Lower lobe of right lung (tissue), 2 donors: ENCODE measurements at places on chromosomes 5 and 9. TPM values are rescaled to one million over a fixed set of nuclear protein-coding genes. Genes with fewer than 3 reads are reported as not detected.
A peak's percentile ranks its signal among the peaks of the same experiment; 100 is the strongest.

DNA sequence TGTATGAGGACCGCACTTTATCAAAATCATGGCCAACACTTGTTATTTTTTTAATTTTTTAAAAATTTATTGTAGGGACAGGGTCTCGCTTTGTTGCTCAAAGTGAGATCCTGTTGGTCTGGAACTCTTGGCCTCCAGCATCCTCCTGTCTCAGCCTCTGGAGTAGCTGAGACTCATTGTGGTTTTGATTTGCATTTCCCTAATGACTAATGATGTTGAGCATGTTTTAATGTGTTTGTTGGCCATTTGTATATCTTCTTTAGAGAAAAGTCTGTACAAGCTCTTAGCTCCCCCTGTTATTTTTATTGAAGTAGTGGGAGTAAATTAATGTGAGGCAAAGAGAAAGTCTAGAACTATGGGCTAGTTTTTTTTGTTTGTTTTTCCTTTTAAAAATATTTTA, 1.6 kb upstream of the RPS6 start:
- no peak for DNase-seq
- H3K4me1 ChIP-seq: peaks cover 28% of the 10 kb centered on the region
- H3K4me3 ChIP-seq: no peak overlapping the region
- no peaks in the 10 kb centered on the region for H3K27me3 ChIP-seq
- H3K27ac ChIP-seq: no peak overlapping the region

DNA sequence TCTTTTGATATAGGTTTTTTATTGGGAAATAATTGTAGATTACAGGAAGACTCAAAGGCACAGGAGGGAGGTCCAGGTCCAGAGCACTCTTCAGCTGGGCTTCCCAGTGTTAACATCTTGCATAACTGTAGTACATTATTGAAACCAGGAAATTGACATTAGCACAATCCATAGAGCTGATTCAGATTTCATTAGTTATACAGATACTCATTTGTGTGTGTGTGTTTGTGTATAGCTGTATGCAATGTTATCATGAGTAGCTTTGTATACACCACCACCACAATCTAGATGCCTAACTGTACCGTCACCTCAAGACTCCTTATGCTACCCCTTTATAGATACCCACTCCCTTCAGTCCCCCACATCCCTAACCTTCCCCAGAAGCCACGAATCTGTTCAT, 47.9 kb downstream of the SLC36A1 start:
- no peak for DNase-seq
- H3K4me1 ChIP-seq: peaks cover 1% of the 10 kb centered on the region
- no peaks in the 10 kb centered on the region for H3K36me3 ChIP-seq

DNA sequence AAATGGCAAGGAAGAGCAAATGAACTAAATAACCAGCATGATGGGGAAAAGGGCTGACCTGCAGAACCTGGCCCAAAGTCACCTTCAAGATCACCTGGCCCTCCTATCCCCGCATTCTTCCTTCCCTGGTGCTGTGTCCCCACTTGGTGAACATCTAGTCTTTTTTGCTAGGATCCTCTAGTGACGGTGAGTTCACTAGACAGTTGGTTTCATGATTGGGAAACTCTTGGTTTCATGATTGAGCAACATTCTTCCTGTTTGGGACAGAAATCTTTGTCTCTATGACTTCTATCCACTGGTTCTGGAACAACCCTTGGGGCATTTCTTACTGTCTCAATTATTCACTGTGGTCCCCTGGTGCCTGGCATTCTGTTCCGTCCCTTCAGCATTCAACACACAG, 50.2 kb upstream of the DAB2IP start:
- peaks cover 33% of the 10 kb centered on the region for H3K4me1 ChIP-seq
- no peak overlapping the region for H3K27ac ChIP-seq
- H3K36me3 ChIP-seq: no peaks in the 10 kb centered on the region
- DNase-seq: no peak

- H3K36me3 ChIP-seq: no peaks in the 10 kb centered on the region
- no peak for DNase-seq
- peaks cover 78% of the 10 kb centered on the region for H3K4me1 ChIP-seq
- H3K4me3 ChIP-seq: peak overlapping the region; percentile 9
- H3K27ac ChIP-seq: peak overlapping the region; percentile 59
- no peaks in the 10 kb centered on the region for H3K27me3 ChIP-seq
These were observed 90.4 kb downstream of the ZNF608 start for GRCh38 chr5:124655921-124656511.

GRCh38 chr5:116084287-116084691, 536 bp upstream of the COMMD10 start:
- H3K27me3 ChIP-seq: no peaks in the 10 kb centered on the region
- DNase-seq: no peak
- no peaks in the 10 kb centered on the region for H3K36me3 ChIP-seq
- peaks cover 17% of the 10 kb centered on the region for H3K4me1 ChIP-seq
- peak overlapping the region; percentile 95 for H3K27ac ChIP-seq

GRCh38 chr5:91383956-91384300, 811 bp upstream of the ARRDC3 start:
- peak overlapping the region; percentile 62 for H3K4me3 ChIP-seq
- H3K4me1 ChIP-seq: peaks cover 10% of the 10 kb centered on the region
- no peaks in the 10 kb centered on the region for H3K27me3 ChIP-seq
- H3K36me3 ChIP-seq: no peaks in the 10 kb centered on the region
- H3K27ac ChIP-seq: peak overlapping the region; percentile 96

DNA sequence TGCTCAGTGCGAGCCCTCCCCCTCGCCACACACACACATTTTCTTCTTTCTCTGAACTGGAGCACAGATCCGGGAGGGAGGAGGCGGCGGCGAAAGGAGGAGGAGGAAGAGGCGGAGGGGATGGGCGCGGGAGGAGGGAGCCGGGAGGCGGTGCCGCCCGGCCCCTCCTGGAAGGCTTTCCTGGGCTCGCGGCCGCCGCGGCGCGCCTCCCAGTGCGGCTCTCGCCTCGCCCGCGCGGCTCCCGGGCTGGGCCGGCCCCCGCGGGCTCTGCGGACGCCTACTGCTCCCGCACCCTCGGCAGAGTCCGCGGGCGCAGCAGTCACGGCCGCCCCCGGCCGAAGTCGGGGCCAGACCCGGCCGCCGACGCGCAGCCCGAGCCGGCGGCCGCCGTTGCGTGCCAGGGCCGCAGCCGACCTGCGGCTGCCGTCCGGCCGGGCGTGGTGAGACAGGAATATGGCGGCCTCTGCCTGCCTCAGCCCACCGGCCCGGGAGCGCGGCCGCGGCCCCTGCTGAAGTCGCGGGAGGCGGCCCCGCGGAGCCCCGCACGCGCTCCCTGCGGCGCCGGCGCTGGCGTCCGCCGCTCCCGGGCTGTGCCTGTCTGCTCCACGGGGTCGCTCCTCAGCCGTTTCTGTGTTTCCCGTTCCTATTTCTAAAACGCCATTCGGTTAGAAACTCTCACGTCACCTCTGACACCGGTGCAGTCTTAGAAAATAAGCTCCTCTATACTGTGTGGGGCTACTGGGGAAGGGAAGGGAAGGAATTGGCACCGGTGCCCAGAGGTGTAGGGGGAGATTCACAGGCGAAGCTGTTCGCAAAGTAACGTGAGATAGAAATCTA, 500 bp upstream of the GNAQ start:
- DNase-seq: peak; percentile 95
- peak overlapping the region; percentile 94 for H3K27ac ChIP-seq
- H3K36me3 ChIP-seq: no peaks in the 10 kb centered on the region
- peaks cover 51% of the 10 kb centered on the region for H3K4me1 ChIP-seq

DNA sequence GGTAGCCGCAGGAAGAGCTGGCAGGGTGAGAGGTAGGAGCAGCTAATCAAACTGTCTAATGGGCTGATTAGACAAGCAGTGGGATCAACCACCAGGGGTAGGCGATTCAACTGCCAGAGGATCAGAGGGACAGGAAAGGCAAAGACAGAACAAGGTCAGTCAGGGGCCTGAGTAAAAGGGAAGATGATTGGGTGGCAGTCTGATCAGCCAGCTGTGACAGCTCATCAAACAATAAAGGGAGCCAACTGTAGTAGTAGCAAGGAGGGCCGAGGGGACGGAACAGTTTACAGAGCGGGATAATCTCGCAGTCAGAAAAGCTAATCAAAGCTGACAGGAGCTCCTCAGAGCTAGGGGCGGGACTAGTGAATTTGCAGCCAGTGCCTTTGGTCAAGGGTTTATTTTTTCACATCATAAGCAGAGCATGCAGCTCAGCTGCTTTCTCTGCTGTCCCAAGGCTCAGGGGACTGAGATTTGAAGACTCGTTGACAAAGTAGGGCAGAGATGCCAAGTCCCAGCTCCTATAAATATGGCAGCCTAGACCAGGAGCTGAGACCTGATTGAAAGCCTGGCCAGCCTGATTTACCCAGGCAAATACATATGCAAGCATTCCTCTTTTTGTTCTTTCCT, 418.2 kb downstream of the GABRG2 start:
- H3K4me1 ChIP-seq: no peaks in the 10 kb centered on the region
- H3K27me3 ChIP-seq: no peaks in the 10 kb centered on the region
- DNase-seq: no peak
- H3K36me3 ChIP-seq: no peaks in the 10 kb centered on the region
- H3K4me3 ChIP-seq: no peak overlapping the region

DNA sequence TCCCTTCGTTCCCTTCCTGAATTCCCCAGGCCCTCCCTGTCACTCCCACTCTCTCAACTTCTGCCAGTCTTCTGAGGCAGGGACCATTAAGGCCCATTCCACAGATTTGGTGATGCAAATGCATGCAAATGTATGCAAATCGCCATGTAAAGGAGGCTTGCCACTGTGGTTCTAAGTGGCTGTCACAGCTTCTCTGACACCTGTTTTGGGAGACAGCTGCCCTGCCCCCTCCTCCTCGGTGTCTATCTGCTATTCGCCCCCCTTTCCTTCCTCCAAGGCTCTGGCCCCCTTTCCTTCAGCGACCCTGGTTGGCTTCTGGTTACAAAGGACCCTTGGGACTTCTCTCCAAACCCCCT, 10.5 kb upstream of the ARAP3 start:
- DNase-seq: no peak
- no peaks in the 10 kb centered on the region for H3K27me3 ChIP-seq
- H3K4me3 ChIP-seq: peak overlapping the region; percentile 35
- H3K4me1 ChIP-seq: peaks cover 11% of the 10 kb centered on the region

GRCh38 chr9:29969856-29970647, 2396.8 kb upstream of the C9orf72 start:
- H3K4me1 ChIP-seq: no peaks in the 10 kb centered on the region
- no peak for DNase-seq

DNA sequence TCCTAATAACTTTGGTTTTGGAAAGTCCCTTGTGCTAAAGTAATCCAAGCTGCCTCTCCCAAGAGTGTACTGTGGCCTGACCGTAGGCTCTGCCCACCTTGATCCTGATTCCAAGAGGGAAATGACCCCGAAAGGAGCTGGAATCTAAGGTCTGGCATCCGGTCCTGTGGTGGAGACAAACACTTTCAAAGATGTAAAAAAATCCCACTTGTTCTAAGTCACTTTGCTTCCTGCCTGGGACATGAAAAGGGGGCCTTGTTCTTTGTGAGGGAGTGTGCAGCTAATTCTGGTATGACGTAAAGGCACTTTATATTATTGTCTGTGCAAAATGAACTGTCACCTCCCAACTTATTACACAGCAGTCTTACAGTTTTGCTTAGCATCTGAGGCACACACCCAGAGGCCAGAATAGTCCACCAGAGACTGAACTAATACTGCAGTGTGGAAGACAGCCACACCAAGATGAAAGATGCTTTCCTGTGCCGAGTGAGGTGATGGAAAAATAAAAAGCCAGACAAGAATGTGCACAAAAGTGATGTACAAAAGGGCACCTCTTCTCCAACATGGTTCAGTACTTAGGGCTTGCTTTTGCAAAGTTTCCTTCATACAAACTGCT, 128.7 kb downstream of the SLC12A2 start:
- no peaks in the 10 kb centered on the region for H3K27me3 ChIP-seq
- no peaks in the 10 kb centered on the region for H3K36me3 ChIP-seq
- no peak overlapping the region for H3K27ac ChIP-seq
- no peak for DNase-seq
- no peak overlapping the region for H3K4me3 ChIP-seq

GRCh38 chr5:90386099-90386710, 23.4 kb downstream of the CETN3 start:
- peaks cover 3% of the 10 kb centered on the region for H3K27me3 ChIP-seq
- H3K4me3 ChIP-seq: no peak overlapping the region
- H3K36me3 ChIP-seq: no peaks in the 10 kb centered on the region
- no peak overlapping the region for H3K27ac ChIP-seq
- no peak for DNase-seq
- no peaks in the 10 kb centered on the region for H3K4me1 ChIP-seq

DNA sequence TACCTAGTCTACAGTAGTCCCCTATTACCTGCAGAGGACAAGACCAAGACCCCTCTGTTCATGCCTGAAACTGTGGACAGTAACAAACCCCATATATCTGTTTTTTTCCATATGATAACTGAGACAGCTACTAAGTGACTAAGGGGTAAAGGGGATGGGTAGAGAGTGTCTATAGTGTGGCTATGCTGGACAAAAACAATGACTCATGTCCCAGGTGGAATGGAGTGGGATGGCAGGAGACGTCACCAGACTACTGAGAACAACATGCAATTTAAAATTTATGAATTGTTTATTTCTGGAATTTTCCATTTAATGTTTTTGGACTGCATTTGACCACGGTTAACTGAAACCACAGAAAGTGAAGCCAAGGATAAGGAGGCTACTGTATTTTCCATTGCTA, 171.8 kb downstream of the AGTPBP1 start:
- no peaks in the 10 kb centered on the region for H3K27me3 ChIP-seq
- H3K27ac ChIP-seq: no peak overlapping the region
- DNase-seq: no peak
- no peak overlapping the region for H3K4me3 ChIP-seq
- H3K4me1 ChIP-seq: no peaks in the 10 kb centered on the region
- H3K36me3 ChIP-seq: no peaks in the 10 kb centered on the region

DNA sequence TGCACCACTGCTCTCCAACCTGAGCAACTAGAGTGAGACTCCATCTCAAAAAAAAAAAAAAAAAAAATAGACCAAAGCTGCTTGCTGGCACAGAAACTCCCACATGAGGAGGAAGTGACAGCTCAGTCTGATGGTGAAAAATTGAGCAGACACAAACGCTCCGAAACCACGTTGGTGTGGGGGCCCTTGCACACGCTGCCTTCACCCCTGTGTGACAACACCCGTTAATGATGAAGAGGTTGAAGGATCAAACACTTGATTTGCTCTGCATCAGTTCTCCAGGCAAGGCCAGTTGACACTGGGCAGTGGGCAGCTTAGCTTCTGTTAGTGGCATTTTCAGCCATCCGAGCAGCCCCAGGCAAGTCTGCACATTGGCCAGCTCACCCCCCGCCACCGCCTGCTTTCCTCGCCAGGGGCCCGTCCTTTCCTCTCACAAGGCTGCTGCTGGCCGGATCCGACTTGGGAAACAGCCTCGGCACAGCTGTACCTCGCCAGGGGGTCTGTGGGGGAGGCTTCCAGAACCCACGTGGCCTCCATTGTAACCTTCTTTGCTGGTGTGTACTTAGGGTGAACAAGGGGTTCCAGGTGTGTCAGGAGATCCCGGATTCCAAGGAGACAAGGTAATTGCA, 79.8 kb downstream of the COL27A1 start:
- no peaks in the 10 kb centered on the region for H3K27me3 ChIP-seq
- no peak for DNase-seq
- H3K4me3 ChIP-seq: no peak overlapping the region
- no peak overlapping the region for H3K27ac ChIP-seq

Gene SEMA5A
- total RNA-seq: 29.3 TPM

Gene NR5A1
- total RNA-seq: not detected

Gene GAS1
- total RNA-seq: 17.3 TPM

Gene LECT2
- not detected for total RNA-seq

Gene MED27
- 15.7 TPM for total RNA-seq

Gene SLC12A2
- total RNA-seq: 24.1 TPM

Gene GM2A
- 129 TPM for total RNA-seq

Gene SHROOM1
- total RNA-seq: 17.3 TPM

Gene SPTAN1
- total RNA-seq: 305 TPM

Gene CAVIN4
- total RNA-seq: 1.7 TPM
